ENCODE measurements at places on chromosomes 5 and 9.

DNA sequence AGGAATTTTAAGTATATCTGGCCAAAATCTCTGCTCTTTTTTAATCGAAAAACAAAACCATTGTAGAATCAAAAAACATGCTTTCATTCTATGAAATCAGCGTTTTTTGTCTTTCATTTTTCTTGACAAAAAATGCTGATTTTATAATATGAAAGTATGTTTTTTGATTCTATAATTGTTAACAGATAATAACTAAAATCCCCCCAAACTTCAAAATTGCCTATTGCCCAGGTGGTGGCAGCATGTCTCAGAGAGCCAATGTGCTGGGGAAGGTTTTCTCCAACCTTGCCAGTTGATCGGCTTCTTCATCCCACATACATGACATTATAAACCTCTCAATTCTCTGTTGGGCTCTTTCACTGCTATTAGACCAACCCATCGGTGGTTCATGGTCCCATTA lies 5.1 kb upstream of the SMIM15 start:
- no peak for DNase-seq

DNA sequence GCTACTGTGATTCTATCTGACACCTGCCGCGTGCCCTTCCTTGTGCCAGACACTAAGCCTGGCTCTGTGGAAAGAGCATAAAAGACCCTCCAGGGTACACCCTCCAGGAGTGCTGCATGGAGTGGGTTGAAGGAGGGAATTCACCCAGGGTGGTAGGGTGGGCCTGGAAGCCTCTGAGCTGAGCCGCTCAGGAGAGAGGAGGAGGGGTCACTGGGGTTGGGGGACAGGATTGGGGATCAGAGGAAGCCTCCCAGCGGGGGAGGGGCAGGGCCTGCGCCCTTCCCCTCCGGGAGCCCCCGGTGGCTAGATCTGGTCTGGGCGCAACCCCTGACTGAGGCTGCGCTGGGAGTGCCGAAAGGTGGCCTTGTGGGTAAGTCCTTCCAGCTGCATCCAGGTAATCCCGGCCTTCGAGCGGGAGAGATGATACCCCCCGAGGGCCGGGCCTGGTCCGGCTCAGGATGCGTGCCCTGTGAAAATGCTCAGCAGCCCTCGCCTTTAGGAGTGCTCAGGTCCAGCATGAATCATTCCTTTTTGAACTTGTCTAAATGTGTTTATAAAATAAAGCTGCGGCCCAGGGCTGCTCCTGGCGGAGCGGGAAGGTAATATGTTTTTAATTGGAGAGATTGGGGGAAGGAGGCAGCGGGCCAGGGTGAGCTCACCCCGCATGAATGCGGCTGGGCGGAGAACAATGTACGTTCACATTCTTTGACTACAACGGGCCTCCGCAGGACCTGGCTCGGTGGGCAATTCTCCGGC lies 118.1 kb upstream of the SMIM23 start:
- no peak for DNase-seq

- DNase-seq, result no peak
Measured at GRCh38 chr5:160788102-160788660, 63.8 kb downstream of the ATP10B start.

DNA sequence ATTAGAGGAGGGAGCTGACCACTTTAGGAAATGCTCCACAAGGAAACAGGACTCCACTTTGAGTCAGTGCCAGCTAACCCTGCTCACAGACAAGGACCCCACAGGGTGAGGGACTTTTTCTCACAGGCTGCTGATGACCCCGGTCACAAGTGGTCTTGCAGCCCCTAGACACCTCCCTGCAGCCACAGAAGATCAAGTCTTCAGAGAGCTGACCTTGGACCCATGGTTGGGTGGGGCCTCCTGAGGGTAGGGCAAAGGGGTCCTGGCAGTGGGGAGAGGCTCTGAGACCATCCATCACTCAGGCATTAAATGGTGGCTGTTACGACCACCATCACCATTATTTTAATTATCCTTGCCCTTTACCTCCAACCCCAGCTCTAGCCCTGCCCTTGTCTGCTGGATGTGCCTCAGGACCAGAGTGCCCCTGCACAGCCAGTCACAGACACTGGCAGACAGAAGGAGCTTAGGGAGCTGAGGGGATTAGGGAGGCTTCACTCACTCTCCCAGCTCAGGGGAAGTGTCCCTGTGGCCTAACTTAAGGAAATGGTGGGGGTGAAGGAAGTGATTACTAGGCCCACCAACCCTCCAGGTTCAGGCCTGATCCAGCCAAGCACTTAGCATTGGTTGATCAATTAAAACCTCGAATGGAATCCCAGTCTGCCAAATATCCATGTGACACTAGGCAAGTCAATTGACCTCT lies 1.6 kb downstream of the ACSL6 start:
- no peak for DNase-seq

GRCh38 chr5:64790210-64790609 lies 21.5 kb downstream of the CWC27 start:
- DNase-seq, result no peak

DNA sequence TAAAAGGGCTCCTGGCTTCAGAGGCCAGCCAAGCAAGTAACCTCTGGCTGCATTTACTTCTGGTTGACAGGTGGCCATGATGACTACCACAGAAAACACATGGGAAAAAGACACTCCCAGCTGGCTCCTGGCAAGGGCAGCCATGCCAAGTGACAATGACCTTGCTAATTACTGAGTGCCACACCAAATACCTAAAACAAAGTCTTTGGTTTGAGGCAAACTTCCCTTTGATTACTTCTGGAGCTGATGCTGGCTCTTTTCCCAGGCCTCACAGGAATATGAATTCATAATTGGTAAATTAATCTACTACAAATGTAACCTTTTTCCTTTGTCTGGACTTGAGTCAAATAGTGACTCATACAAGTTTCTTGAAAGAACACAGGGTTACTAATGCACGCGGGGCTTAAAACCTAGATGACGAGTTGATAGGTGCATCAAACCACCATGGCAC lies 61.0 kb downstream of the LPAR1 start:
- DNase-seq, result no peak

GRCh38 chr9:87184956-87185642 lies 237.8 kb upstream of the GAS1 start:
- DNase-seq, result no peak

DNA sequence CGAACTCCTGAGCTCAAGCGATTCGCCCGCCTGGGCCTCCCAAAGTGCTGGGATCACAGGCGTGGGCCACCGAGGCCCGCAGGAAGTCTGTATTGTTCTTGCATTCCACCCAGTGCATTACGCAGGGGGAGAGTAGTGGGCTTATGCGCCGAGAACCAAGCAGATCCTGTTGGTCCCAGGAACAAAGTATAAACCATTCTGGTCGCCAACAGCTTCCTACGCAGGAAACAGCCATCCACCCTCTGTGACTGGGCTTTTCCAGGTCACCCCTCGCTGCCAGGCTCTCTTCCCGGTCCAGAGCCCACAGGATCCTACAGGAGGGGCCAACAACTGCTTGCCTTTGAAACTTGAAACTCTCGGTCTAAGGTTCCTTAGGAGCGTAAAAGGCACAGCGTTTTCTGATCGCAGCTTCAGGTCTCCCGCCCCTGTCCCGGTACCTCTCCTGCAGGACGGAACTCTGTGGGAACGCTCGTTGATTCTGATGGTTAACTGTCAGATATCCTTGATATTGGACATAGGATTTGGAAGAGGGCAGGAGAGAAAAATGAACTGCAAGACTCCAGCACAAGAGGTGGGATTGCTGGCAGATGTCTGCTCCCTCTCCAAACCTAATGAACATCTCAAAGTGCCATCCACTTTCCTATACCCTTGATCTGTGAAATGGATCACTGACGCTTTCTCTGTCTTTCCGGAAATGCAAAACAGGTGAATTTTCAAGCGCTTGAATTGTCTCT lies 4.2 kb upstream of the ANXA2R start:
- DNase-seq, result no peak

DNA sequence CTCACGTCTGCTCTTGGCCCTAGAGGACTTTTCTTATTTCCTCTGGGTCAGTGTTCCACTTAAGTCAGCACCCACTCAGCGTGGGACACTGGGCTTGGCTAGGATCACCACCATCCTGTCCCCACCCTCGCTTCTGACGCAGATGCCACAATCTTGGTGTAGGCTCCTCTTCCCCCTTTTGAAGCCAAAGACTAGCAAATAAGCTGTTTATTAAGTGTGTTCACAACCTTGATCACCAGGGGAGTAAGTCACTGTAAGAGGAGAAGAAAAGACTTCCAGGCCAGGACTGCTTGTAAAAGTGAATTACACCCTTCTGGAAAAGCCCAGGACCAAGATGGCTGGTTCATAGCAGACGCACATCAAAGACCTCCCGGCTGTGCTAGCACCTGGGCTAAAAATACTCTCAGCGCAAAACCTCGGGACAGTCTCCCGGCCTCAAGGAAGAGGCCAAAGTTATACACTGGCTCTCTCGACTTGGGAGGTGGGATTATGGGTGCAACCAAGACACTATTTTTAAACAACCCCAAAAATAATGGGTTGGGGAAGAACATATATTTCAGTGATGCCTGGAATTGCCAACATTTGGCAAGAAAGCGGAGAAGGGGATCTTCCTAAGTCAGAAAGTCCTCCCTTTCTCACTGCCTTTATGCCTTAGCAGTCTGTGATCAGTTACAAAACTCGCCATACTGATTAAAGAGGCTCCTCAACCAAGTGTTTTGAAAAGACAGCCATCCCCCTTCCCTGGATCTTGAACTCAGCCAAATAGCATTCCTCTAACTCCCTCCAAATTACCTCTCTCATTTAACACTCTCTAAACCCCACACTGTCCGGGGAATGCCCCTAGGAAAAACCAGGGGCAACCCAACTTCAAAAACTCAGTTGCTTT lies 69.4 kb downstream of the RAPGEF1 start:
- DNase-seq, result no peak

GRCh38 chr5:10291692-10292339 lies 15.9 kb downstream of the CMBL start:
- DNase-seq, result no peak

DNA sequence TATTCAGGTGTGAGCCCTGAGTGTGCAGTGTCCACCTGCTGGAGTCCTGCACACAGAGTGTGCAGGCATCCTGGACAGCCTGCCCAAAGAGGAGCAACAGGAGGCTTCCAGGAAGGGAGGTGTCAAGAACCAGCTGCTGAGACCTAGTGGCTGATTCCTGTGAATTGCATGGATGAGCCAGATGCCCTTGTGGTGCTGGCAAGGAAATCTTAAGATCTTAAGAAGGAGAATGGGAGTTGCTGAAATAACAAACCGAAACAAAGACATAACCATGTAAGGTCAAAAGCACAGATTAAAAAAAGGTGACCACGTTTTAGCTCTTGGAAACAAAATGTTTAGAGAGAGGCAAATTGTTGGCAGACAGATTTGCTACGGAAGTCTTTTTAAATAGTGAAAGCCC lies 29.3 kb upstream of the RPS23 start:
- no peak for DNase-seq

Measured in stimulated activated CD8-positive, alpha-beta memory T cell treated with anti-CD3 and anti-CD28 coated beads, Interleukin-4, amount 100 ng/mL, for 1 hour (primary cell).